DMS79 (cell line): ENCODE measurements at places on chromosomes 13 and 19.

GRCh38 chr19:47020992-47021496, 1.4 kb downstream of the NPAS1 start:
- DNase-seq, result no peak

DNA sequence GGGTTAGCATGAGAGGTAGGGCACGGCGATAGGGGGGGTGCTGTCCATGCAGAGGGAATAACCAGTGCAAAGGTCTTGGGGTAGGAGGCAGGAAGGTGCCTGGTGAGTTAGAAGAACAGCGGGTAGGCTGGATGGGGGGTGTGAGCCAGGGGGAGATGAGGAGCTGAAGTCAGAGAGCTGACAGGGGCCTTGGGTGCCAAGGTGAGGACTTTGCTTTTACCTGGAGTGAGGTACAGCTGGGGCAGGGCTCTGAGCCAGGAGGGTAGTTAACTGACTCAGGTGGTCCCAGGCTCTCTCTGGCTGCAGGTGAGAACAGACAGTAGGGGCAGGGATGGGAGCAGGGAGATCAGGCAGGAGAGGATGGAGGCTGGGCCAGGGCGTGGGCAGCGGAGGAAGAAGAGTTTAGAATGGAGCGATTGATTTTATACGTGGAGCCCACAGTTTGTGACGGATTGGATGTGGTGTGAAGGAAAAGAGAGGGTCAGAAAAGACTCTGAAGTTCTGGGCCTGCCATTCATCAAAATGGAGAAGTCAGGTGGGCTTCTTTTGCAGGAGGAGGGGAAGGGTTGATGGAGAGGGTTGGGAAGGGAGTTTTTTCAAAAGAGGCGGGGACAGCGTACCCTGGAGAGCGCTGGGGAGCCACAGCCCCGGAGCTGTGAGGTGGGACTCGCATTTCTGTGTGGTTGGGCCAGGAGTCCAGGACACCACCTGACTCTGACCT, 1.2 kb upstream of the GRAMD1A start:
- peak; percentile 75 for DNase-seq

GRCh38 chr13:103615771-103616170, 549.6 kb upstream of the SLC10A2 start:
- no peak for DNase-seq

DNA sequence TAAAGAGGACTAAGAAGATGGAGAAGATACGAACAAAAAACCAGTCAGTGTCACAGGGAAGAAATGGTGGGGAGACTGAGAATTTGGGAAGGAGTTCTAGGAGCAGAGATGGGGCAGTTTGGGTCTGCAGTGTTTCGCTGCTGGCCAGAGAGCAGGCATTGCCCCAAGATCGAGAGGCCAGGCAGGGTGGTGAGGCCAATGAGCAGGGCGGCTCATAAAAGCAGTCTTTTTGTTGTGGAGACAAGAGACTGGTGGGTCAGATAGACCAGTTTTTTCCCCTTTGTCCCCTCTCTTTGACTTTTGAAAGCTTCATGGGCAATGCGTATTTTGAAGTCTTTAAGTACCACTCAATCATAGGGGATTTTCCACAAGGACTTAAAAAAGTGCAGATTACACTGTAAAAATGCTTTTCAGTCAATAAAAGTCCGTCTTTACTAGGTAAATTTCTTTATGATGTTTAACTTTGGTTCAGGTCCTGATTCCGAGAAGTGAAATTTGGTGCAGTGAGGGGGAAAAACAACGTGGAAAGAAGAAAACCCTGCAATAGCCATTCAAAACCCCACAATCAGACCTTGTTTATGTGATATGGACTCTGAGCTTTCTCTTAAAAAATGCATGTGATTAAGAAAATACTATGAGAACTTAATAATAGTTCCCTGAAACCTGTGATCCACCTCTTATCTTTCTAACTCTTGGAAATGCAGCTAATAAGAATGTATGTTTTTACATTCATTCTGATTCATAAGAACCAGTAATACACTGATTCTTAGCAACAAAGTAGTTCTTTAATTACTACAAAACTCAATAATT, 338.9 kb downstream of the KLF5 start:
- no peak for DNase-seq

DNA sequence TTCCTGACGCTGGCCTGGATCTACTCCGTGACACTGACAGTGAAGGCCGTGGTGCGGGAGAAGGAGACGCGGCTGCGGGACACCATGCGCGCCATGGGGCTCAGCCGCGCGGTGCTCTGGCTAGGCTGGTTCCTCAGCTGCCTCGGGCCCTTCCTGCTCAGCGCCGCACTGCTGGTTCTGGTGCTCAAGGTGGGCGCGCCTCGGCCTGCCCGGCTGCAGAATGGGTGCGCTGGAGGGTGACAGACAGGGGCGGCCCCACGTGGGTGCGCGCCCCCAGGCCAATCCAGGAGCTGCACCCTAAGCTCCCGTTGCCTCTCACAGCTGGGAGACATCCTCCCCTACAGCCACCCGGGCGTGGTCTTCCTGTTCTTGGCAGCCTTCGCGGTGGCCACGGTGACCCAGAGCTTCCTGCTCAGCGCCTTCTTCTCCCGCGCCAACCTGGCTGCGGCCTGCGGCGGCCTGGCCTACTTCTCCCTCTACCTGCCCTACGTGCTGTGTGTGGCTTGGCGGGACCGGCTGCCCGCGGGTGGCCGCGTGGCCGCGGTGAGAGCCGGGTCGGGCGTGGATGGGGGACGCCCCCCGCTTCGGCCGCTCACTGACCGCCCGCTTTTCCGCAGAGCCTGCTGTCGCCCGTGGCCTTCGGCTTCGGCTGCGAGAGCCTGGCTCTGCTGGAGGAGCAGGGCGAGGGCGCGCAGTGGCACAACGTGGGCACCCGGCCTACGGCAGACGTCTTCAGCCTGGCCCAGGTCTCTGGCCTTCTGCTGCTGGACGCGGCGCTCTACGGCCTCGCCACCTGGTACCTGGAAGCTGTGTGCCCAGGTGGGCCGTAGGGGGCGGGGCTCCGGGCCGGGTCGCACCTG, 7.2 kb downstream of the ABCA7 start:
- no peak for DNase-seq

- no peak for DNase-seq
These were observed 88.2 kb upstream of the GPR183 start for GRCh38 chr13:99395436-99395835.

DNA sequence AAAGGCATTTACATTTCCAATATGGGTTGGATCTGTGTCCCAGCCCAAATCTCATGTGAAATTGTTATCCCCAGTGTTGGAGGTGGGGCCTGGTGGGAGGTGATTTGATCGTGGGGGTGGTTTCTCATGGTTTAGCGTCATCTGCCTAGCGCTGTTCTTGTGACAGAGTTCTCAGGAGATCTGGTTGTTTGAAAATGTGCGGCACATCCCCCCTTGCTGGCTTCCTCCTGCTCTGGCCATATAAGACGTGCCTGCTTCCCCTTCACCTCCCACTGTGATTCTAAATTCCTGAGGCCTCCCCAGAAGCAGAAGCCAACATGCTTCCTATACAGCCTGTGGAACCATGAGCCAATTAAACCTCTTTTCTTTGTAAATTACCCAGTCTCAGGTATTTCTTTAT, 126.2 kb upstream of the FNDC3A start:
- DNase-seq, result no peak

- DNase-seq, result peak; percentile 49
These were observed 32.4 kb downstream of the GPX4 start for GRCh38 chr19:1136201-1136600.

DNA sequence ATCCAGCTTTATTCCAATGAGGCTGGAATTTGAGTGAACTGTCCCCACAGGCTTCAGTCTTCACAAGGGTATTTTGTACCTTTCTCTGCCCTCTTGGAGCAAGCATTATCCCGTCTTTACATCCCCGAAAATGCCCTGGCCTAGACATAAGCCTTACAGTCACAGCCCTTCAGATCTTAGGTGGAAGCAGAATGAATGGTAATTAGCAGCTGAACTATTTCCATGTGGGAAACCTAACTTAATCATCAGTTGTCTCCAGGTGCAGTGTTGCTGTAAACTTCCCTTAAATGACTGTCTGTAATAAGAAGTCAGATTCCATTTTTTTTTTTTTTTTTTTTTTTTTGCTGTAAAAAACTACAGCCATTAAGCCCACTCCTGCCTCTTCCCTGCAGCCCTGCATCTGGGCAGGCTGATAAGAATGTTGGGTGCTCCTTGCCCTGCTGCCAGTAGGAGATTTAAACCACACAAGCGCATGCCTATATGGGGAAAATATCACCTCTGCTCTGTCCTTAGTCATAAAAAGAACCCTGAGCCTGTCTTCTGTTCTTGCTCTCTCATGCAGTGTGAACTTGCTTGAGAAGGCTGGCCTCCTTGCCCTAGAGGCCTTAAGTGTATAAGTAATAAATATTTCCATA, 426.8 kb upstream of the SLITRK5 start:
- DNase-seq, result no peak

GRCh38 chr13:113545455-113545930, 39.1 kb upstream of the TFDP1 start:
- no peak for DNase-seq
